ENCODE measurements at places on chromosomes 7 and 10.

GRCh38 chr10:122393288-122393687 lies 18.8 kb downstream of the PLEKHA1 start:
- DNase-seq: no peak

- no peak for DNase-seq
These were observed 34.0 kb downstream of the LUC7L2 start for GRCh38 chr7:139393621-139394211.

DNA sequence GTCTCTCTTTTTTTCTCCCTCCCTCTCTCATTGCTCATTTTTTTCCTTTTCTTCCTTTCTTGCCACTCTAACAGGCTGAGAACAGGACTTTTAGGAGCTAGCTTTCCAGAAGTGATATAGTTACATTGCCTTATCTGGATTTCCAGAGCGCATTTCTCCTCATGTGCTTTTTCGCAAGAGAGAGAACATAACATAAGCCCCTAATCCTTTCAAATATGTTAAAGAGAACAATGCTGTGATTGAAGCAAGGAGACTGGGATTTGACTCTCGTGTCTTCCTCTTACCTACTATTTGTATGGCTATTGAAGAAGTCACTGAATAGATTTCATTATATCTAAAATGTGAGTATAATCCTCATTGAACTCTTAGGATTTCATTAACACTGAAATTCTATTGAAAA lies 101.2 kb upstream of the PRPS1L1 start:
- DNase-seq: peak; percentile 67

GRCh38 chr7:100372256-100372655 lies 1.0 kb upstream of the PILRA start:
- no peak for DNase-seq

DNA sequence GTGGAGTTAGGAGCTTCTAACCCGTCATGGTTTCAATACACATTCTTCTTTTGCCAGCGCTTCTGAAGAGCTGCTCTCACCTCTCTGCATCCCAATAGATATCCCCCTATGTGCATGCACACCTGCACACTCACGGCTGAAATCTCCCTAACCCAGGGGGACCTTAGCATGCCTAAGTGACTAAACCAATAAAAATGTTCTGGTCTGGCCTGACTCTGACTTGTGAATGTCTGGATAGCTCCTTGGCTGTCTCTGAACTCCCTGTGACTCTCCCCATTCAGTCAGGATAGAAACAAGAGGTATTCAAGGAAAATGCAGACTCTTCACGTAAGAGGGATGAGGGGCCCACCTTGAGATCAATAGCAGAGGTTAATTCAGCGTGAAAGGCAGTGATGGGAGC lies 22.4 kb downstream of the PRSS2 start:
- DNase-seq: no peak

GRCh38 chr7:7203813-7204575 lies 21.6 kb downstream of the C1GALT1 start:
- DNase-seq: no peak

DNA sequence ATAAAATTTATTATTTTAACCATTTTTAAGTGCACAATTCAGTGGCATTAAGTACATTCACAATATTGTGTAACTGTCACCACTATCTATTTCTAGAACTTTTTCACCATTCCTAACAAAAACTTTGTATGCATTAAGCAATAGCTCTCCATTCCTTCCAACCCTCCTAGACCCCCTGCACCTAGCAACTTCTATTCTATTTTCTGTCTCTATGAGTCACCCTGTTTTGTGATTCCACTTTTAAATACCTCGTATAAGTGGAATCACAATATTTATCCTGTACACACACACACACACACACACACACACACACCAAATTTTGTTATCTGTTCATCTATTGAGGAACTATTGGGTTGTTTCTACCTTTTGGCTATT lies 89.2 kb downstream of the ARID5B start:
- no peak for DNase-seq

GRCh38 chr7:158744070-158744469 lies 39.5 kb upstream of the NCAPG2 start:
- no peak for DNase-seq

DNA sequence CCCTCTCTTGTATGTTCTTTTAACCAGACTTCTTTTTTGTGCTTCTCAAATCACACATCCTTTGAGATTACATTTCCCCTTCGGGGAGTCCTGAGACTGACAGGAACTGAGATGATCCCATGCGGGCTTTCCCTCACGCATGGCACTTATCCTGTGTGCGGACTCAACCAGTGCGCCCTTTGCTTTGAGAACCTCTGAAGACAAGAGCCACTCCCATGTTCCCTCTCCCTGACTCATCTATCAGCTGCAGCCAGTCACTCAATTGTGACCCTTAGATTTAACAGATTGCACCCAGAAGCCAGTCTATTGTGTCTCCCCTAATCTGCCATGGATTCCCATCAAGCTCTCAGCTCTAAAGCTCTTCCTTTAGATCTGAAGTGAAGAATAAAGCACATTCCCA lies 353.9 kb upstream of the MEOX2 start:
- DNase-seq: no peak

DNA sequence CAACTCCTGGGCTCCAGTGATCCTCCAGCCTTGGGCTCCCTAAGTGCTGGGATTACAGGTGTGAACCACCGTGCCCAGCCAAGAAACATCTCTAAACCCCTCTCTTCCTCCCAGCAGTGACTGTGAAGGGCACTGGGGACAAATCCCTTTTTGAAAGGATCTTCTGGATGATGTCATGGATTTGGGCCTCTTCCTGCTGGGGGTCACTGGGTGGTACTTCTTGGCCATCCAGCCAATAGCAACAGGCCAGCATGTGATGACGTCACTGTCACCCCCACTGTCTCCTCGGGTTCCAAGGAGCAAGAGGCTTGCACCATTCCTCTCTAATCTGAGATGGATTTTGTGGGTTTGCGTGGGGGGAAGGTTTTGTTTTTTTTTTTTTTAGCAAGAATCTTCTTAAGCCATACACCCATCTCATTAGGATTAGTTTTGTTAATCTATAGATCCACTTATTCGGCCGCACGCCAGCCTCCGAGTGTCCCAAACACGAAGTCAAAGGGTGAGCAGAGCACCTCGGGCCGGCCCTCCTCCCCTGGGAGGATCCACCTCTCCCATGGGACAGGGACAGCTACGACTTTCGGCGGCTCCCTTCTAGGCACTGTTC lies 29.4 kb upstream of the TNRC18 start:
- DNase-seq: no peak

- no peak for DNase-seq
These were observed 818.8 kb downstream of the GATA3 start for GRCh38 chr10:8873310-8873709.

- DNase-seq: no peak
These were observed 66.5 kb downstream of the ANLN start for GRCh38 chr7:36456138-36456537.

- DNase-seq: no peak
These were observed 29.2 kb downstream of the GBX1 start for GRCh38 chr7:151138153-151138851.

GRCh38 chr10:1358860-1359625 lies 302.9 kb downstream of the WDR37 start:
- no peak for DNase-seq

DNA sequence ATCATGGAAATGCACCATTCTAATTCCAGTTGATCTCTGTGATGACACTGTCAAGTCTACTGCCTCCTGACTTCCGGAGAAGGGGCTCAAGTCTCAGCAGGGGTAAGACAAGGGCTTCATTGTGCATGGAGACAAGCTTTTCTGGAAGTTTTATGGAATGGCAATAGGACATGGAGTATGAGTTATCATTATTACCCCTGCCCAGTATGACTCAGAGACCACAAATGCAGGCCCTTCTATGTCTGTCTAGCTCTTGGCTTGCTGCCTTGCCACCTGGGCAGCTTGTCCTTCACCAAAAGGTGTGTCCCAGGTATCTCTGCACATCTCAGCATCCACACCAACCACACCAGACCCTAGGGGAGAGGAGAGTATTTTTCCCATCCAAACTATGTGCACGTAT lies 34.9 kb upstream of the KIAA1217 start:
- DNase-seq: no peak

DNA sequence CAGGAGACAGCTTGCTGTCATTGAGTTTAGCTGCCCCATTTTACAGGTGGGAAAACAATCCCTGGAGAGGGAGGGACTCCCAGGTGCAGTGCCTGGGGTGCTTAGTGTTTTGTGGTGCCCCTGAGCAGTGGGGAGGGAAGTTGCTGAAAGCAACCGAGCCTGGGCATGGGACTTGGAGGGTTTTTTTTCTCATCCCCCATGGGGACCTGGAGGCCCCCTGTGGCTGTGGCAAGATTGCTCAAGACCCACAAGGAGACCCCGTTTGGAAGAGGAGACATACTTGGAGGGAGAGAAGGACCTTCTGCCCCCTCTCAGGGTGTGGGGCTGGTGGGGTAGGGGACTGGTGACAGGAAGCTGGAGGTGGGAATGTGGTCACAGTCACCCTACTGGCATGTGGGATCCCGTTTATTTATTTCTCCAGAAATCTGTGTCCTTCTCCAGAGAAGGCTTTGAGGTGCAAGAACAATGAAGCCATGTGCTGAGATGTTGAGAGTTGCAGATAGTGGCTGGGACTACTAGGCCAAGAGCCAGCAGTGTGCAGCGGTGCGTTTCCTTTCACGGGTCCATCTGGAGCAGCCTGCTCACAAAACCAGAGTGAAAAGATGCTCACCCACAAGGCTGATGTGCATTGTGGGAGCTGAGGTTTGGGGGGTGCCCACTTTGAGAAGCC lies 21.5 kb downstream of the ZMIZ1 start:
- no peak for DNase-seq

DNA sequence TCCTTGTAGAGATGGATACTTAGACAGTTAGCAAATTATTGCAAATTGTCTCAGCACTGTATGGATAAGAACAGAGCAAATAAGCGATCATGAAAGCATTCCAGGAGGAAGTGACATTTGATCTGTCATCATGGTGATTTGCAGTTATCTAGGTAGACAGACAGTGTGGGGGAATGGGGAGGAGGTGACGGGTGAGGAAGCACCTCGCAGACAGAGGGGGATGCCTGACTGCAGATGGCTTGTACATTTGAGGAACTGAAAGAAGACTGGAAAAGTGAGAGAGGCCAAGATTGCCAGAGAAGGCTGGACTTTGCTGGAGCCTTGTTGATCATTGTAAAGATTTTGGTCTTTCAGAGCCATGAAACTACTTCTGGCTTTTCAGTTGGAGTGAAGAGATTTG lies 318.2 kb upstream of the CELF2 start:
- no peak for DNase-seq

GRCh38 chr10:15742836-15743235 lies 23.1 kb upstream of the ITGA8 start:
- no peak for DNase-seq

DNA sequence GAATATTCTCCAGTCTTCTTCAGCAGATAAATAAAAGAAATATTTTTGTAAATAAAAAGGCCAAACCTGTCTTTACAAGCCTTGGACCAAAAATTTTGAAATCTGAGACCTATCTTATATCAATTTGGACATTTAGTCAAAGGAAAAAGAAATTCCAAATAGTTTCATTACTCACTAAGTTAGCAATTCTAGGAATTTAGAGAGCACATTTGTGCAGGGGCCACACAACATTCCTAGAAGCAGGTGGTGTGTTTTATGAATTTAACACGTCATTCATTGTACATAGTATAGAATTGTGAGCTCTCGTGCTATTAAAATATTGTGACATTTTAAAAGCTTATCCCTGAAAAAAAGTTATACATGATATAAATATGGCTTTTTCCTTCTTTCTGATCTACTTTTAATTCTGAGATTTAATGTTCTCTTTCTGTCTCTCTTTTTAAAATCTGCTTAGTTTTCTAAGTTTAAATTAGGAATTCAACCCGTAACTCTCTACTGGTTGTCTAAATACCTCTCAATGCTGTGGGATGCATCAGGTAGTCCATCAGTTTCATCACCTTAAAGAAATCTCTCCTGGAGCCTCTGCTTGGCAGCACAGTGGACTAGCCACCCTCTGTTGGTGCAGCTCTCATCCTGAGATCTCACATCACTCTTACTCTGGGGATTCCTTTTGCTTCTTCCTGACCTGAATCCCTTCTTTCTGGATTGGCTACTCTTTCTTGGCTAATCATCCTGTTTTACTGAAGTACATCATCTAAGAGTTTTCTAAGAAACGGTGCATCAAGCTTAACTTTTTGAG lies 124.5 kb downstream of the SEMA3E start:
- DNase-seq: no peak

DNA sequence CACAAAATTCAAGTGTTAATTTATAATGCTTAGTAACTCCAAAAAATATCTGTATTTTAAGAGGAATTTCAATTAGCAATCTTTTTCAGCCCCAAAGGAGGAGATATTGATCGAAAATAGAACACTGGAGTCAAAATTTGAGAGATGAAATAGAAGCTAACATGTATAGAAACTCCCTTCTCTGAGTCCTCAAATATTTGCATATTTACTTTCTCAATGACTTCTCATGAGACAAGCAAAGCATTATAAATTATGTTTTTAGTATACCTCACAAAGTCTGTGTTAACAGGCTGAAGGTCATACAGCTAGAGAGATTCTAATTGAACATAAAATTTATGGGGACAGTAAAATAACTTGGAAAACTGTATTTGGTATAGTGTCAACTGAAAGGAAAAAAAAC lies 260.5 kb downstream of the GPAM start:
- DNase-seq: no peak

- no peak for DNase-seq
These were observed 335.3 kb downstream of the MAGI2 start for GRCh38 chr7:79118143-79118542.

DNA sequence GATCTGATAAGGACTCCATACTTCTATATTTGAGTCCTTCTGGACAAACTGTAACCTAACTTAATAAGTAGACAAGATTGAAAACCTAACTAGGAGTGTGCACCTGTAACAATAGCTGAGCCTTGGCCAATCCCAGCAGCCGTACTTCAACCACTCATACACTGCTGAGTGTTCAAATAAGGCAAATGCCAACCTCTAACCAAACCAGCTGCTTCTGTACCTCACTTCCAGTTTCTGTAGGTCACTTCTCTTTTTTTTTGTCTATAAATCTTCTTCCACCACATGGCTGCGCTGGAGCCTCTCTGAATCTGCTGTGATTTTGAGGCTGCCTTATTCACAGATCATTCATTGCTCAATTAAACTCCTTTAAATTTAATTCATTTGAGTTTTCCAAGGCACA lies 753.2 kb downstream of the DNAJB9 start:
- no peak for DNase-seq

DNA sequence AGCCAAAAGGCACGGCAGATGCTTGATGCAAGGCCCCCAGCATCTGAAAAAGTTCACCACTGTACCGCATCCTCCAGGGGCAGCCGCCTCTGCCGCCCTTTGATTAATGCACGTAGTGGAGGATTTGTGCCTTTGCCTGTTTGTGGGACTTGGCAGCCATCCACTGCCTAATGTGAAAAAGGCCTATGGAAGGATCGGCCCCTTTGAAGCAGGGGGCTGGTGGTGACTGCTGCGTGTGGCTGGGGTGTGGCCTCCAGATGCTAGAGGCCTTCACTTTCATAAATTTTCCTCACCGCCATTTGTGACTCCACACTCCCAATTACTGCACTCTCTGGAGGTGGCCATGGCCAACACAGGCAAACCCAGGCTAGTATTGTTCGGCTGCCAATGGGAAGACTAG lies 226.0 kb downstream of the BMPER start:
- no peak for DNase-seq

GRCh38 chr10:50541317-50541716 lies 82.4 kb downstream of the SGMS1 start:
- no peak for DNase-seq

All from COLO829 (cell line).